Spinal cord (tissue), 10 donors: ENCODE measurements at places on chromosomes 1 and 21. TPM values are rescaled to one million over a fixed set of nuclear protein-coding genes. Genes with fewer than 3 reads are reported as not detected.

The RSPH1 gene
- 3.7 TPM for total RNA-seq

The LAMC2 gene
- total RNA-seq: 0.61 TPM

The CFHR3 gene
- 0.72 TPM for total RNA-seq

The ANKRD45 gene
- total RNA-seq: 8.8 TPM

The CCDC27 gene
- total RNA-seq: not detected

The HRNR gene
- not detected for total RNA-seq

The RGS5 gene
- 34.5 TPM for total RNA-seq

The PTPRU gene
- total RNA-seq: 43.6 TPM

The ACTN2 gene
- total RNA-seq: 6.1 TPM

The E2F2 gene
- total RNA-seq: 3.7 TPM

The PTP4A2 gene
- total RNA-seq: 326 TPM

The ATP1A4 gene
- total RNA-seq: 0.10 TPM

The FCMR gene
- 0.89 TPM for total RNA-seq

The CSF3R gene
- total RNA-seq: 6.8 TPM

The ADAM30 gene
- not detected for total RNA-seq

The FCGR2B gene
- 1.5 TPM for total RNA-seq

The PHGDH gene
- 95.2 TPM for total RNA-seq

The CLCA4 gene
- 1.6 TPM for total RNA-seq

The OR2W3 gene
- 2.1 TPM for total RNA-seq

The TMEM35B gene
- total RNA-seq: 20.1 TPM

The LCE2C gene
- not detected for total RNA-seq

The TMOD4 gene
- not detected for total RNA-seq

The IVL gene
- total RNA-seq: not detected

The S1PR1 gene
- 31.6 TPM for total RNA-seq

The GUCA2B gene
- total RNA-seq: not detected

The KIF21B gene
- total RNA-seq: 29.9 TPM

The GREM2 gene
- 1.3 TPM for total RNA-seq

The PYCR2 gene
- total RNA-seq: 22.1 TPM

The HORMAD1 gene
- total RNA-seq: 0.77 TPM

The TNFRSF25 gene
- 9.5 TPM for total RNA-seq

The NTNG1 gene
- total RNA-seq: 26.8 TPM

The SLC1A7 gene
- not detected for total RNA-seq

The PIK3C2B gene
- total RNA-seq: 24.5 TPM

The RXFP4 gene
- total RNA-seq: not detected

The FNDC10 gene
- total RNA-seq: 6.0 TPM

The MAN1A2 gene
- 105 TPM for total RNA-seq

The KIF2C gene
- total RNA-seq: 7.9 TPM

The RGSL1 gene
- under 0.01 TPM for total RNA-seq
